ENCODE measurements at places on chromosomes 2 and 18.
A peak's percentile ranks its signal among the peaks of the same experiment; 100 is the strongest.

DNA sequence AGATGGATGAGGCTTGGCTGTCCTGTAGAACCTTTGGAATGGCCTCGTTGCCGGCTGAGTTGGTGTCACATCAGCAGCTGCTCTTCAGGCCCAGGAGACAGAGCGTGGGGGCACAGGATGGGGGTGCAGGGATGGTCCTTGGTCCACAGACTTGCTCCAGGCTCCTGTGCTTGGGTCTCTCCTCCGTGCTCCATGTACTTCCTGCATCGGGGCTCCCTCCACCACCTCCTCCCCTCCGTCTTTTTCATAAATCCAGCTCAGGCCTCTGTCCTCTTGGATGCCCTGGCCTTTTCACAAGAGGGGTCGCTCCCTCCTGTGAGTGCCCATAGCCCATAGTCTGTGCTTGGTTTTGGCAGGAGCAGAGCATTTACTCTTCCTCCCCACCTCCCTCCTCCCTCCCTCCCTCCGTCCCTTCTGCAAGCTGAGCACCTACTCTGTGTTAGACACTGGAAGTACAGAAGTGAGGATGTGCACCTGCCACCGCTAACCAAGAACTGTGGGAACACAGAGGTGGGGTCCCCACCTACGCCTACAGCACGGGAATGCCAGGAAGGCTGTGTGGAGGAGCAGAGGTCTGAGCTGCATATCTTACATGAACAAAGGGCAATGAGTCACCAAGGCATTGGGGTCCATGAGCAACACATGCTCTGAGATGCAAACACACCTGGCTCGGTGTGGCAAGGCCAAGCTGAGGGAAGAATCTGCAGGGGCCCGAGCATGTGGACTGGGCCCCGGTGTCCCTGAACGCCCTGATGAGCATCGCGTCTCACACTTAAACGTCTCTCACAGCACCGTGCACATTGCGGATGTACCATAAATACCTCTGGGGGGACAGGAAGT is 458.7 kb upstream of the HS6ST1 start:
- no peak for DNase-seq

GRCh38 chr2:53969968-53970723 is 647 bp downstream of the PSME4 start:
- peak; percentile 50 for DNase-seq

DNA sequence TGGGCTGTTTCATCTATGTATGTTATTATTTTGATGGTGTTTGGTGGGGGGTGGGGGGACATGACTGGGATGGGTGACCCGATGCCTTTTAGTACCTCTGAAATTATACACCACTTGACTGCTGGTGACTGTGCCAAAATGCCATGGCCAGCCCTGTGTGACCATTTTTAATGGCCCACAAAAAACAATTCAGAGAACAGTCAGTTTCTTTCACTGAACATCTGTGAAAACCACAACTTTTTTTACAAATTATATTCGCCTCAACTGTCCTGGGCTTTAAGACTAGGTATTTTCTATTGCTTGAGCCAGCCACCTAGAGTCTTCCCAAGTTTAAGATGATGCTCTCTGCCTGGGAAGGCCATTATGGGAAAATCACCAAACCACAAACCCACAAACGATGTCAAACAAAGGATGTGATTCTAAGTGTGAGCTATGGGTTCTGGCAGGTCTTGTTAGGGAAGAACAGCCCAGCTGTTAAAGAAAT is 33.9 kb downstream of the FN1 start:
- no peak for DNase-seq

DNA sequence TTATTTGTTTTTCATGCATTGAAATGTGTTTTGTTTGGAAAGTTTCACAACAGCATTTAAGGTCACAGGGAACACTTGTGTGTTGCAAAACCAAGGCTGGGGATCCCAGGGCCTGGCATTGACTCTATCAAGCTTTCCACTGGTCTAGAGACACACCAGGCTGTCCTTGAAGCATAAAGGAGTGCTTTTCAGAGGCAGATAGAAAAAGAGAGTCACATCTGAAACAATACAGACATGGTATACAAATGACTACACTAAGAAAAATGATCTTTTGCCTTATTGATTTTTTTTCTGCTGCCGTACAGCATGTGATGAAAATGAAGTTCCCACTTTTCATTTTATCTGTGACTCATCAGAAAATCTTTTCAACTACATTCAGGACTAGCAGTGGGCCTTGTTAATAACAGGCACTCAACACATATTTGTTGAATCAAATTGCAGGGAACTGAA is 61.9 kb upstream of the ZCCHC2 start:
- peak; percentile 50 for DNase-seq

GRCh38 chr2:168295051-168295450 is 47.7 kb upstream of the STK39 start:
- DNase-seq = no peak

GRCh38 chr18:7066965-7067555 is 50.5 kb downstream of the LAMA1 start:
- DNase-seq = no peak

- DNase-seq = no peak
These were observed 1064.8 kb downstream of the SUCLG1 start for GRCh38 chr2:83394134-83394904.

- DNase-seq = no peak
These were observed 69.6 kb downstream of the MAP4K4 start for GRCh38 chr2:101766871-101767739.
